ENCODE measurements at places on chromosomes 1 and 21.

DNA sequence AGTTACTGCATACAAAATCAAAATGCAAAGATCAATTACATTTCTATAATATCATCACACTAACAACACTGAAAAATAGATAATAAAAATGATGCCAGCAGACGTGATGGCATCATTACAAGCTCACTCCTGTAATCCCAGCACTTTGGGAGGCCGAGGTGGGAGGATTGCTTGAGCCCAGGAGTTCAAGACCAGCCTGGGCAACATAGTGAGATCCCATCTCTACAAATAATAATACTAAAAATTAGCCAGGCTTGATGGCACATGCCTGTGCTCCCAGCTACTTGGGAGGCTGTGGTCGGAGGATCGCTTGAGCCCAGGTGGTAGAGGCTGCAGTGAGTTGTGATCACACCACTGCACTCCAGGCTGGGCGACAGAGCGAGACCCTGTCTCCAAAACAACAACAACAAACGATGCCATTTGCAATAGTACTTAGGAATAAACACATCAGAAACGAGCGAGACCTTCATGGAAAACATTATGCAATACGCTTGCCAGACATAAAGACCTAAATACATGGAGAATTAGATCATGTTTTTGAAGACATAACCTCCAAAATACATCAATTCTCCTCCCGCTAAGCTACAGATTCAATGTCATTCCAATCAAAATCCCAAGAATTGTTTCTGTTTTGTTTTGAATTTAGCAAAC lies 86.6 kb upstream of the ERRFI1 start:
- H3K4me1 ChIP-seq, result peaks cover 15% of the 10 kb centered on the region
- H3K27ac ChIP-seq, result no peak overlapping the region
- no peaks in the 10 kb centered on the region for H3K36me3 ChIP-seq

GRCh38 chr1:224325959-224326358 lies 4.0 kb downstream of the NVL start:
- H3K36me3 ChIP-seq, result no peaks in the 10 kb centered on the region
- peaks cover 9% of the 10 kb centered on the region for H3K4me1 ChIP-seq
- H3K4me3 ChIP-seq, result no peak overlapping the region
- no peak for DNase-seq
- no peaks in the 10 kb centered on the region for H3K27me3 ChIP-seq

DNA sequence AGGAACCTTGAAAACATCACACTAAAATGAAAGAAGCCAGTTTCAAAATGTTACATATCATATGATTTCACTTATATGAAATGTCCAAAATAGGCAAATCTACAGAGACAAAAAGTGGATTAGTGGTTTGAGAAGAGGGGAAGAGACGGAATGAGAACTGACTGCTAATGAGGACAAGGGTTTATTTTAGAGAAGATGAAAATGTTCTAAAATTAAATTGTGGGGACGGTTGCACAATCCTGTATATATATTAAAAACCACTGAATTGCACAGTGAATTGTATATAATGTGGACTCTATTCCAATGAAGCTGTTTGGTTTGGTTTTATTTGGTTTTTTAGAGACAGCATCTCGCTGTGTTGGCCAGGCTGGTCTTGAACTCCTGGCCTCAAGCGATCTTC lies 35.6 kb downstream of the PRPF38A start:
- H3K4me1 ChIP-seq, result no peaks in the 10 kb centered on the region
- H3K27me3 ChIP-seq, result no peaks in the 10 kb centered on the region
- no peak for DNase-seq

GRCh38 chr1:81982523-81982922 lies 181.8 kb downstream of the ADGRL2 start:
- H3K4me3 ChIP-seq, result no peak overlapping the region
- H3K27ac ChIP-seq, result no peak overlapping the region
- no peaks in the 10 kb centered on the region for H3K4me1 ChIP-seq
- no peak for DNase-seq
- H3K27me3 ChIP-seq, result peaks cover 10% of the 10 kb centered on the region

DNA sequence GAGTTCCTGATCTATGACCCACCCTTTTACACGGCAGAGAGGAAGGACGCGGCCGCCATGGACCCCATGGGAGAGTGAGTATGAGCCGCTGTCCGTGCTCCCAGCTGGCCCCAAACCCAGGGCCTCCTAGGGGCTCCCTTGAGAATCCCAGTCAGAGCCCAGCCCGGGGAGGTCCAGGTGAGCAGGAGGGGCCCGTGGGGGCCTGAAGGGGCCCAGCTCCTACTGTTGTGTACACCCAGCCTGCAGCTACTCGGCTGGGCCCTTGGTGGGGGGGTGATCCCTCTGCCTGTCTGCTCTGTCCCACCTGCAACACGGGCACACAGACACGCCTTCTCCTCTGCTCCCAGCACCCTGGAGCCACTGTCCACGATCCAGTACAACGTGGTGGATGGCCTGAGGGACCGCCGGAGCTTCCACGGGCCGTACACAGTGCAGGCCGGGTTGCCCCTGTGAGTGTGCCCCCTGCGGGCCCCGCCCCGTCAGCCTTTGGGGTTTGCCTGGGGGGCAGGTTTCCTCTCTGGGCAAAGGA lies 28.6 kb upstream of the LRRC3 start:
- H3K27ac ChIP-seq, result no peak overlapping the region
- H3K36me3 ChIP-seq, result no peaks in the 10 kb centered on the region
- DNase-seq, result no peak
- no peaks in the 10 kb centered on the region for H3K27me3 ChIP-seq
- no peaks in the 10 kb centered on the region for H3K4me1 ChIP-seq
- no peak overlapping the region for H3K4me3 ChIP-seq

- H3K27ac ChIP-seq, result no peak overlapping the region
- H3K4me1 ChIP-seq, result no peaks in the 10 kb centered on the region
- no peak overlapping the region for H3K4me3 ChIP-seq
- peak; percentile 74 for DNase-seq
These were observed 92.6 kb upstream of the NGF start for GRCh38 chr1:115430441-115431158.

- H3K27me3 ChIP-seq, result no peaks in the 10 kb centered on the region
- H3K4me1 ChIP-seq, result peaks cover 21% of the 10 kb centered on the region
- H3K27ac ChIP-seq, result no peak within 1 kb of the TSS
These were observed at the start of gene RNF207 for GRCh38 chr1:6205849-6206519. RNF207 (plus strand) TSS chr1:6206119; CDS start chr1:6206536, 417 bp downstream.

DNA sequence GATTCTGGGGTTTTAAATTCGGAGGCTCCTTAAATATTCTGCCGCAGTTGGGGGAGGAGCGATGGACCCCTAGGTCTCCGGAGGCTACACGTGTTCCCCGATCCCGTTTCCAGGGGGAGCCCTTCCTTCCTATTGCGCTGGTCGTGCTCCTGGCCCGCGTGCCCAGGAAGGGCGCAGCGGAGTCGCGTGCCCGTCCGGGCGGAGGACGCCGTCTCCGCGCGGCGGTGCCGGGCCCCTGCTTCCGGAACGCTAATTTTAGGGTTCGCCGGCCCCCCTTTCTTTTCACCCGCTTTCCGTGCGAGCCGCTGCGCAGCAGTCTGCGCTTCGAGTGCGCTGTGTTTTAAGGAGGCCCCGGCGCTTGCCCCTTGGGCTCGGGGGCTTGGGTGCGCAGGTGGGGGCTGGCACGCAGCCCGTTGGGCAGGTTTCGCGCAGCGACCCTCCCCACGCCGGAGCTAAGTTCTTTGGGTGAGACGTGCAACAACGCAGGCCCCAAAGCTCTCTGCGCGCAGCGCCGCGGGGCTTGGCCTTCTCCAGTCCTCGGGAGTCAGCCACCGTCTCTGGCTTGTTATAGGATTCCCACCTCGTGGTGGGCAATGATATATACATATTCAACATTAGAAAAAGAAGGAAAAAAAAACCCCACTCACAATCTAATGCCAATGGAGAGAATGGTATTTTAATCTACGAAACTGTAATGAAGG lies 43.5 kb upstream of the DNAJC6 start:
- peaks cover 21% of the 10 kb centered on the region for H3K27me3 ChIP-seq
- DNase-seq, result peak; percentile 79
- no peak overlapping the region for H3K27ac ChIP-seq
- H3K4me1 ChIP-seq, result peaks cover 14% of the 10 kb centered on the region
- H3K36me3 ChIP-seq, result no peaks in the 10 kb centered on the region

GRCh38 chr21:44714905-44715304 lies 3.5 kb upstream of the TSPEAR start:
- no peaks in the 10 kb centered on the region for H3K4me1 ChIP-seq
- no peak for DNase-seq
- no peaks in the 10 kb centered on the region for H3K36me3 ChIP-seq
- H3K4me3 ChIP-seq, result no peak overlapping the region

GRCh38 chr1:107574044-107574443 lies 390.9 kb downstream of the VAV3 start:
- no peak overlapping the region for H3K4me3 ChIP-seq
- no peak for DNase-seq

GRCh38 chr1:45686015-45686287 lies 382 bp downstream of the GPBP1L1 start:
- H3K4me3 ChIP-seq, result peak overlapping the region; percentile 65
- H3K36me3 ChIP-seq, result peaks cover 10% of the 10 kb centered on the region
- peak; percentile 37 for DNase-seq
- H3K27ac ChIP-seq, result peak overlapping the region; percentile 92
- no peaks in the 10 kb centered on the region for H3K27me3 ChIP-seq

- peak overlapping the region; percentile 88 for H3K27ac ChIP-seq
- DNase-seq, result peak; percentile 43
- no peaks in the 10 kb centered on the region for H3K36me3 ChIP-seq
These were observed 479 bp downstream of the SELENOF start for GRCh38 chr1:86913399-86913895.

- H3K27me3 ChIP-seq, result peaks cover 61% of the 10 kb centered on the region
- H3K4me1 ChIP-seq, result no peaks in the 10 kb centered on the region
- no peaks in the 10 kb centered on the region for H3K36me3 ChIP-seq
- peak; percentile 73 for DNase-seq
These were observed 39.0 kb upstream of the CADM3 start for GRCh38 chr1:159132271-159132881.

- H3K4me1 ChIP-seq, result no peaks in the 10 kb centered on the region
- H3K4me3 ChIP-seq, result no peak overlapping the region
- DNase-seq, result no peak
- H3K27ac ChIP-seq, result no peak overlapping the region
These were observed 30.0 kb downstream of the PPP2R5A start for GRCh38 chr1:212315184-212315583.

GRCh38 chr1:212655668-212656440 lies 43.8 kb downstream of the BATF3 start:
- no peak for DNase-seq
- no peak overlapping the region for H3K27ac ChIP-seq
- no peak overlapping the region for H3K4me3 ChIP-seq
- no peaks in the 10 kb centered on the region for H3K27me3 ChIP-seq
